ENCODE measurements at places on chromosomes 5 and 9.

- DNase-seq = no peak
Measured at GRCh38 chr5:180160789-180161188, 48.2 kb downstream of the RASGEF1C start.

GRCh38 chr5:146860213-146860893, 18.2 kb downstream of the PPP2R2B start:
- no peak for DNase-seq

GRCh38 chr5:86570427-86571083, 47.2 kb upstream of the COX7C start:
- no peak for DNase-seq

DNA sequence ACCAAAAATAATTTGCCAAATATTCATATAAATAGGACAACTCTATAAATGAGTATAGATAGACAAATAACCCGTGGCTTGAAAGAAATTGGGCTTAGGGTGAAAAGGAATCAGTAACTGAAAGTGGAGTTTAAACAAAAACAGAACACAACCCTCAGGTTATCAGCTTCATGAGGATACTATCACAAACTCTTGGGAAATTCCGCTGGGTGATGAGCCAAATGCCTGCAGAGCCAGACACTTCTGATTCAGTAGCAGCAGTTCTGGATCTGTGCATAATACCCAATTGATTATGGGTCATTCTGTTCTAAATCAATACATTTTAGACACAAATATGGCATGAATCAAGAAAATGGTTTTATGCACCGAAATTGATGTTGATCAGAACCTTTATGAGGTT, 72.4 kb downstream of the CAMK4 start:
- DNase-seq = no peak

DNA sequence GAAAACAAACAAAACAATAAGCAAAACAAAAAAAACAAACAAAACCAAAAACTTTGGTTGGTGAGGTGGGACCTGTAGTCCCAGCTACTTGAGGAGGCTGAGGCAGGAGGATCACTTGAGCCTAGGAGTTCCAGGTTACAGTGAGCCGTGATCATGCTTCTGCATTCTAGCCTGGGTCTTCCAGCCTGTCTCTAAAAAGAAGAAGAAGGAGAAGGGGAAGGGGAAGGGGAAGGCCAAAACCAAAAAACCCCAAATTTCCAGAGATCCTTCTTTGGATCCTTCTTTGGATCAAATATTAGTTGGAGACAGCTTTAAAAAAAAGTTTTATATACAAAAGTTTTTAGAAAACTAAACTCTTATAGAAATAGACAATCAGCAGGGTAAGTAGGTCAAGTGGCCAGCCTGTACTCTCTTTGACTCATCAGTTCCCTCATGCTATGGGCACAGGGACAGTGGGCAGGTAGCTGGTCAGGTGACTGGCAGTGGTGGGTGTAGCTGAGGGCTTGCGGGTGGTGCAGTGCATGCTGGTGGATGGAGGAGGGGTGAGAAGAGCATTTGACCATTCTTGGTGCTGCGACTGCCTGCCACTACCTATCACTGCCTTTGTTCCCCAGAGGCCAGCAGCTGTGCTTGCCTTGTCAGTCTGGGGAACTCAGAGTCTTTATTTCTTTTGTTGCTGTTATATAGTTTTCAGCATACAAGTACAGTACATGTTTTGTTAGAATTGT, 12.6 kb downstream of the RCL1 start:
- DNase-seq = no peak

GRCh38 chr5:95392593-95393182, 1.5 kb downstream of the FAM81B start:
- no peak for DNase-seq

- DNase-seq = no peak
Measured at GRCh38 chr9:98502311-98502975, 206.3 kb downstream of the GABBR2 start.

DNA sequence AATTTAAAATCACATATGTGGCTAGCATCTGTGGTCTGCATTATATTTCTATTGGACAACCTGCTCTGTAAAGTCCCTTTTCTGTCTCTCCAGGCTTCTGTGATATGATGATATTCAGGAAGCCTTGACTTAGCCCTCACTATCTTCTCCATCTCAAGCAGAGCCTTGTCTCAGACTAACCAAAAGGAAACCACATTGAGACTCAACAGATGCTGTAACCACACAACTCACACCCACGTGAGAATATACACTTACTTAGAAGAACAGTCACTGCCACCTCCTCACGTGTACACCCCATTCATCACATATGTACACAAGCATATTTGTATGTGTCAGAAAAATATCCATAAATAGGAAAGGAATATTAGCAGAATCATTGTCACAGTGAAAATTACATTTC, 33.6 kb downstream of the HTR4 start:
- DNase-seq = no peak

DNA sequence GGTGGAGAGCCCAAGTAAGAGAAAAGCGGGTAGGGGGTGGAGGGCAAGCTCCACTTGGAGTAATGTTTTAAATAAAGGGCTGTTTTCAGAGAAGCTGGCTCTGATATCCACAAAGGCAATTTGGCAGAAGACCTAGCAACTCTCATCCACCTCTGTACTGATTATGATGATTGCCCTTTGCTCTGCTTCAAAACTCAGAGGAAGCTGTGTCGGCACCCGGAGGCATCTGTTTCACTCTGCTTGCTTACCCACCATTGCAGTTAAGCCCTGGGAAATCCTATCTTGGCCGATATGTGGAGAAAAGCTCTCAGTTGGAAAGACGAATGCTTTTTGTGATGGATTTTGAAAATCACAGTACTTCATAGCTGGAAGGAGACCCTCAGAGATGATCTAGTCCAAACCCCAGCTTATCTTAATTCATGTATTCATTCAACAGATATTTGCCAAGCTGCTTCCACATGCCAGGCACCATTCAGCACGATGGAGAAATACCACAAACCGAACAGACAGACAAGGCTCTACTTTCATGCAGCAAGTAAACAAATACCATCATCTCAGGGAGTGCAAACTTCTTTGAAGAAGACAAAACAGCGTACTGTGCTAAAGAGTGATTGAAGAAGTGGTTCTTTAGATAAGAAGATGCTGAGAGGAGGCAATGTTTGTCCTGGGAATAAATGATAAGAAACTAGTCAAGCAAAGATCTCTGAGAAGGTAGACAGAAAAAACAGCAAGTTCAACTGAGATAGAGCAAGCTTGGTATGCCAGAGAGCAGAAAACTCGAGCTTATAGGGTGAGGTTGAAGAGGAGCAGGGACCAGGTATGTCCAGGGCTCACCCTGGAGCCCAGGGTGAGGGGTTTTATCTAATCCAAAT, 140.4 kb upstream of the SPDL1 start:
- no peak for DNase-seq

GRCh38 chr5:7546555-7546954, 150.6 kb downstream of the ADCY2 start:
- DNase-seq = no peak

- no peak for DNase-seq
Measured at GRCh38 chr5:132468656-132469379, 21.8 kb downstream of the IRF1 start.

DNA sequence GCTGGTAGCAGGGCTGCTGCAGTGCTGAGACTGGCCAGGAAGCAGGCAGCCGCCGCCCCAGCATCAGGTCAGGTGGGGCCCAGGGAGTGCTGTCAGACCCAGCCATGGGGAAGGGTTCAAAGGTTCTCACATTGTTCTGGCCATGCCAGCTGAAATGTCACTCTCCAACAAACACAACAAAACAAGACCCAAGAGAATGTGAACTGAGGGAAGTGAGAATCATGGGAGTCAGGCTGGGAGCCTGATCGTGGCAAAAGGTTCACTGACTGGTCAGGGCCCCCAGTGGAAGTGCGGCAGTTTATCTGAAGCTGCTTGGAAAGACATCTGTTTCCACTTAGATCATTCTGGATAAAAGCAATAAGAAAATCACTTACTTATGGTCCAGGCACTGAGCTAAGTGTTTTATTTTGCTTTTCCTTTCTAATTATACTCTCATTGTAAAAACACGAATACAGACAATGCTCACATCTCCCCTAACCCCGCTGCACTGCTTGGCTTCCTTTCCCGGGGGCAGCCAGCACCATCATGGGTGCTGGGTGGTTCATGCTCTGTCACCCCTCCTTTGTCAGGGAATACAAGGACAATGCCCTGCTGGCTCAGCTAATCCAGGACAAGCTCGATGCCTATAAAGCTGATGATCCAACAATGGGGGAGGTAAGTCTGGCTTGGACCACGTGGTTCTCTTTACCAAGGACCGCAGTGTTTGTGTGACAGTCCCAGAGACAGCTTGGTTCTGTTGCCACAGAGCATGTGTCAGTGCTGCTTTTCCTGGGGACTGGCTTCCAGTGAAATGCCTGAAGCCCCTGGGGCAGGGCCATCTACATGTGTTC, 41.9 kb upstream of the CFAP157 start:
- no peak for DNase-seq

- DNase-seq = no peak
Measured at GRCh38 chr9:69829484-69829883, 8.9 kb downstream of the CFAP95 start.

- no peak for DNase-seq
Measured at GRCh38 chr9:106557996-106558667, 304.8 kb upstream of the ZNF462 start.

DNA sequence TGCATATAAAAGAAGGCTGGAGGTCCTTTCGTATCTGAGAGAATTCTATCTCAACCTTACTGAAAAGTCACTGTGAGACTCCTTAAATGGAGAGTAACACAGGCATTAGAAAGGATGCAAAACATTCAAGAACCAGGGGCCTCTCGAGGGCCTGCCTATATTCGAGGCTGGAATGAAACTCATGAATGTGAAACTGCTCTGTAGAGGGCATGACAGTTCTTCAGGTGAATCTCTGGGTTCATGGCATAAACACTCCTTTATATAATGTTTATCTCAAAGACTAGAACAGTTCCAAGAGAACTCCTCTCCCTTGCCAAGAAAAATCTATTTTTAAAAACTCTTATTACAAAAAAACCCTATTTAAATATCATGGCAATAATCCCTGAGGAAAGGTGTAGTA, 113.9 kb downstream of the SEC61B start:
- no peak for DNase-seq

DNA sequence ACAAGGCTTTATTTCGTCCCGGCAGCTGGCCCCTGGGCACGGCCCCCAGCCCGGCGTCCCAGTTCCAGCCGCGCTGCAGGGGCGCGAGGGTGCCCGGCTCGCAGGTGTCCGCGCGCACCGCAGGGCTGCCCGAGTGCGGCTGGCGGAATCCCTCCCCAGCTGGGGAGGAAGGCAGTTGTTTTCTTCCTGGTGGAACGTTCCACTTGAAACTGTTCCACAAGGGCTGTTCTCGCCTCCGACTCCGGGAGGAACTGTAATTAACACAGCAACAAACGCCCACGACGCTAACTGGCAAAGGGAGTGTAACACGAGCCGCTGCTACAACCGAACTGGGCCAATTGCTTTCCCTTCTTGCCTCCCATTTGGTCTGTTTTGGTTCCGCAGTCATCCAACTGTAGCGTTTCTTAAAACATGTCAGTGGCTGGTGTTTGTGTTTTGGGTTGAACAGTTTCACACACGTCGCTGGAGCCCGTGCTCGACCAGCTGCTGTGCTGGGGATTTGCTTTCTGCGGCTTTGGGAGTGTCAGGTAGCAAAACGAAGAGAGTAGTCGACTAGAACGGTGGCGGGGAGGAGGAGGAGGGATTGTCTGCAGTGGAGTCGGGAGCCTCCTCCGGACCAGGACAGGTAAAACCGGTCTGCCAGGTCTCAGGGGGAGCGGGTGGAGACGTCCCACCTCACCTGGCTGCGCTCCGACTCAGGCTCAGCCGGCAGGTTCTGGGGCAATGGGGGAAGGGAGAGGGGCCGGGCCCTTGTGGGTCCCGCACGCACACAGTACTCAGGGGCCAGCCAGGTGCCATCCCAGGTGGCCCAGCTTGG, 131.6 kb upstream of the NIPBL start:
- DNase-seq = peak; percentile 28

DNA sequence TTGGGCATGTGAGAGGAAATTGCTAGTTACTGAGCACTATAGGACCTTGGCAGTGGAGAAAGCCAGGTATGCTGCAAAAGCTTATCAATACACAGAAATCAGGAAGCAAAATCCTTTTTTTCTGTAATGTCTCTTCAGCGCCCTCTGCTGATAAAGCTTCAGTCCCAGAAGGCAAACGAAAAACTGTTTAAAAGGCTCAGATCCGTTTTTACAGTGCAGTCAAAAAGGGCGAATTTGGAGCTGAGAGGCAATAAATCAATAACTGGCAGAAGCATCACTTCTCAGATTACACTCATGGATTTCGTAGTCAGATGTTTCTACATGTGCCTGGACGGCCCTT, 1.1 kb upstream of the MAN2A1 start:
- no peak for DNase-seq

DNA sequence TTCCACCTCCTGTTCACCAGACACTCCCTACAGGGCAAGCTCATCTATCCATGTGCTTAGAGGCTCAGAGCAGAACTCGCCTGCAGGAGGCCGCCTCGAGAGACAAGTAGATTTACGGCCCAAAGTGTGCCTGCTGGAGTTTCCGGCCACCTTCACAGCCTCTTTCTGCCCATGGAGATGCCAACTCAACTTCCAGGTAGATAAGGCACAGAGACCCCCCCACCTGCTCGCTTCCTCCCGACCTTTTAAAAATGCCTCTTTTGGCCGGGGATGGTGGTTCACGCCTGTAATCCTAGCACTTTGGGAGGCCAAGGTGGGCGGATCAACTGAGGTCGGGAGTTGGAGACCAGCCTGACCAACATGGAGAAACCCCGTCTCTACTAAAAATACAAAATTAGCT, 46.6 kb downstream of the EXD3 start:
- no peak for DNase-seq

DNA sequence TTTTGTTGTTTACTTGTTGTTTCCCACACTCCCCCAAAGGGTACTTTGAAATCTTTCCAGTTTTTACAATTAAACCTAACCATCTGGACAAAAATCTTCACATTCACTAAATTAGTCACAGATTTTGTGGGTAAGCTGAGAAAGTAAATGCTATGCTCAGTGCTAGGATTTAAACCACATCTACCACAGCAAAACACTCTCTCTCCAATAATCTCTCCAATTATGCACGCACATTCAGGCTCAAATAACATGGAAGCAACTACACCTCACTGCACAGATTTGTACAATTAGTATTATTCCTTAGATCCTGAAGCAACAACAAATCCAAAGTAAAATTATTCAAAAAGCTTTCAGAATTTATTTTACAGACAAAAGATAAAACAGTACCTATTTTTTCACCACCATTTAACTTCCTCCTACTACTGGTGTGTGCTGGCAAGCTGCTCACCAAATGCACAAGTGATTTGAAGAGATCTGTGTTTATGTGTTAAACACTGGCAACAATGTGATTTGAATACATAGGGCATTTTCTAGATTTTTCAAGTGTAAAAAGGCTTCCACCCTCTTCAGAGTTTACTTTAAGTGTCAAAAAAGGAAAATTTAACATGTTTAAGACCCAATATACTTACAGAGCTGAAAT, 16.6 kb downstream of the ZNF608 start:
- no peak for DNase-seq

All from CD4-positive, alpha-beta T cell treated with Interleukin-6 for 4 hours (primary cell).